ENCODE measurements at places on chromosomes 2 and 18.

DNA sequence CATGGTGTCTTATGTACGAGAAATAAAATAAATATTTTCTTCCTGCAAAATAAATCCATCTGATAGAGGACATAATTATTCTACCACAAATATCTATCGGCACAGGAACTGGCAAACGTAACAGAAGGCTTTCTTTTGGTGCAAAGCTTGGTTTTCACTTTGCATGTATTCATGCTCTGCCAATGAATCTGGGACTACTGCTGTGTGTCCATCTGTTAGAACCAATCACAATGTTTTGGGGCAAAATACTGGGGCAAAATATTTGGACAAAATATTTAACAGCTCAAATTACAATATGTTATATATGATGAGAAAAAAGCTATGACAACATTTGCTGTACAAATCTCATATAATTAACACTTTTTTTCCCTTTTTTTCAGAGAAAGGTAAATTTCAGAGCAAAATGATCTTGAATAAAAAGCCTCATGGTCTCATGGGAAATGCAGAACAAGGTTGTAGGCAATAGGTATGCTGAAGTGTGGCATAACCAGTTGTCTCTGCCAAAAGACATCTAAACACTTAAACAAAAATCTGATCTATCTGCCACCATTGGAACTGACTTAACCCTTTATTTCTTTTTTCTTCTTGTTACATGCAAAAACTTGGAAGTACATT, 923.2 kb downstream of the CPS1 start:
- no peak for DNase-seq

DNA sequence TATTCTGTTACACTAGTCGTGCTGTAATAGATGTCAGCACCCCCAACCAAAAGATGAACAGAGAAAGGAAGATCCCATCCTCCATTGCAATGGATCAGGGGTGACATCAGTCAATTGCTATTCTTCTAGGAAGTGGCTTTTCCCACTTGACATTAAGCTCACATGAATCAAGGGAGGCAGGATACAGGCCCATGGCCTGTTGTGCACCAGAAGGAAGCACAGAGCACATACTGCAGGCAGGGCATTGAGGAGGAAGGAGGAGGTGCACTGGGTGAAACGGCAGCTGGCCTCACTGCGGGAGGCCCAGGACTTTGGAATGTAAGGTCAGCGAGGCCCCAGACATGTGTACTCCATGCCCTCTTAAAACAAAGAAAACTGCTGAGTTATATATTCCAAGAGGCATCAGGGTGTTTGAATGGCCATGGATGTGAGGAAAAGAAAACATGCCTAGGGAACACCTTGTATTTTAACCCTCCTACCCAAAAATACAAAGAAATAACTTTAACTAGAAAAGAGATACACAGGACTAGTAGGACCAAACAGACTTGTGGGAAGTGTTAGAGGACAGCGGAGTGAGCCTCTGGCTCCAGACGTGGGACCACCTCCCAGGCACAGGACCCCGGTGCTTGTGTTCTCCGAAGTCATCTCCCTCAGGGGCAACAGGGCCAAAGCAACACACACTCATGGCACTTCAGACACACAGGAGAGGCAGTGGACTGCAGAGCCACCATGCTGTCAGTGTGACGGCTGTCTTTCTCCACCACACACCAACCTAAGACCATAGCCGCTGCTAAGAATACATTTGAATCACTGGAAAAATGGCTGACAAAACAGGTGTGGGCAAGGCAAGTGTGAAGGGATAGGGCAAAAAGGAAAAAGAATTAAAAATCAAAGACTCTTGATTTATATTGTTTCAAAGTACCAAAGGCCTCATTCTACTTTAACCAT, 51.4 kb upstream of the RIOK3 start:
- no peak for DNase-seq

- no peak for DNase-seq
Measured at GRCh38 chr2:222240676-222241049, 58.1 kb downstream of the PAX3 start.

GRCh38 chr2:222105046-222105445, 193.8 kb downstream of the PAX3 start:
- DNase-seq, result no peak

- no peak for DNase-seq
Measured at GRCh38 chr2:165238295-165238694, 919 bp upstream of the SCN2A start.

GRCh38 chr2:85154048-85154753, 21.0 kb downstream of the TCF7L1 start:
- no peak for DNase-seq

DNA sequence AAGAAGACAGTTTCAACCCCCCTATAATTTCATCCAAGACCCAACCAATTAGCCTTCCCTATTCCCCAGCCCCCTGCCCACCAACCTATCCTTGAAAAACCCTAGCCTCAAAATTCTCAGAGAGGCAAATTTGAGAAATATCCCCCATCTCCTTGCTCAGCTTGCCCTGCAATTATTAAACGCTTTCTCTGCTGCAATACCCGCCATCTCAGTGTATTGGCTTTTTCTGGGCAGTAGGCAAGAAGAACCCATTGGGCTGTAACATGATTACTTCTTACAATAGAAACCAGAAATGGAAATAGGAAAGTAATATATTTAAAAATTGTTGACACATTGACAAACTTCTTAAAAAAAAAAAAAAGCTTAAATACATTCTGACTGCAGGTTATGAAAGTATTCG, 140.6 kb upstream of the CCDC150 start:
- no peak for DNase-seq

GRCh38 chr2:5070257-5070656, 621.9 kb upstream of the SOX11 start:
- no peak for DNase-seq

DNA sequence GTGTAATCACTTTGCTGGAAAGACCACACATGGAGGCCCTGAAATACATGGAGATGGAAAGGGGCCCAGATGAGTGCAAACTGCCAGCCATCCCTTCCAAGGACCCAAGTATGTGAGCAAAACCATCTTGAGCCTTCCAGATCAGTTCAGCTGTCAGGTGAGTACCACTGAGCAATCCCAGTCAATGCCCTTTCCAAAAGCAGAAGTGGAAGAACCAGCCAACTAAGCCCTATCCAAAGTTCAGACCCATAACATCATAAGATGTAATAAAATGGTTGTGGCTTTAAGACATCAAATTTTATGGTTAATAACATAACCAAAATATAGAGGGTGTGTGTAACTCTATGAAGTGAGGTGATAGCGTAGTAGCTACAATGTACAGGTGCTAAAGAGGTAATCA, 88.5 kb downstream of the NXPH2 start:
- no peak for DNase-seq

GRCh38 chr2:120680136-120680761, 55.4 kb upstream of the GLI2 start:
- DNase-seq, result peak; percentile 48

GRCh38 chr2:24579053-24579803, 88.2 kb downstream of the NCOA1 start:
- DNase-seq, result no peak

DNA sequence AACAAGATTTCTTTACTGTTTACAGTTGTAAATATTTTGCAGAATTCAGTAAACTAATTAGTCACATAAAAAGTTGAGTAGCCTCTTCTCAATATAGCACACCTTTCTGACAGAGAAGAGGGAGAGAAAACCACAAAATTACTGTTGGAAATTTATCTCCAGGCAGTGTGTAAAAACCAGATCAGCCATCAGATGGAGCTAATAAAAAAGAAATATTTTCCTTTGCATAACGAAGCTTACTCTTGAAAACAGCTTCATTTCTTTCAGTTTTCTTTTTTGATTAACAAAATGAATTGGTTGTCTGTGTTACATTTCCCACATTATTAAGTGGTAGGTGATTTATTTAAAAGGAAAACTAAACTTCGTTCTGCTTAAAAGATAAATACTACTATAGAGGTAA, 259.3 kb upstream of the KCNJ3 start:
- no peak for DNase-seq

GRCh38 chr2:222418739-222419138, 5.6 kb upstream of the SGPP2 start:
- no peak for DNase-seq

DNA sequence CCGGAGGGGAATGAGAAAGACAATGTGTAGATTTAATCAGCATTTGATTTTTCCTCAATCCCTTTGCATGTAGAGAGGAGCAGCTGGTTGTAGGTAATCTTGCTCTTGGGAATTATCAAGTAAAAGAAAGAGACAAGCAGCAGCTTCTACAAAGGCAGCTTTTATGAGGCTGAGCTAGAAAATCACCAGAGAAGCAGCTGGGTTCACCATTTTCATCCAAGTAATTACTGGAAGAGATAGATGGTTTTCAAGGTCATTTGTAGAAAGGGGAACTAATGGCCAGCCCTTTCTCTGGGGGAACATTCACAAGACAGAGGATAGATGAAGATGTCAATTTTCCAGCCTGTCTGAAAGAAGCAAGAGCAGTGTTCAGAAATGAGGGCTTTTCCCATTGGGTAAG, 113.0 kb downstream of the RND3 start:
- DNase-seq, result no peak

DNA sequence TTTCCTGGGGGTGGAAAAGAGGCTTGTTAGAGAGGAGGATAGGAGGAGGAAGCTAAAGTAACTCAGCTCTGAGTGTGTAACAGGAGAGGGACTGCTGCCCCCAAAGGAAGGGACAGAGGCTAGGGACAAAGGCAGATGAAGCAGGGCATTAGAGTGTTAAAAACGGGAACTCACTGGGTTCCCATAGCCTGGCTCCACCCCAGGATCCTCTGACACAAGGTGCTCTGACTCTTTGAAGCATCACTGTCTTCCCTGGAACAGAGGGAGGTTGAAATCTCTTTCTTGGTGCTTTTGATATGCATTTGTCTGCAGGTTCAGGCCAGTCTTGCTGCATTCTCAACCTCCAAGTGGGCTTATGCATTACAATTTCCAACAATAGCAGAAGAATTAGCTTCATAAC, 22.9 kb downstream of the IL36A start:
- DNase-seq, result no peak

DNA sequence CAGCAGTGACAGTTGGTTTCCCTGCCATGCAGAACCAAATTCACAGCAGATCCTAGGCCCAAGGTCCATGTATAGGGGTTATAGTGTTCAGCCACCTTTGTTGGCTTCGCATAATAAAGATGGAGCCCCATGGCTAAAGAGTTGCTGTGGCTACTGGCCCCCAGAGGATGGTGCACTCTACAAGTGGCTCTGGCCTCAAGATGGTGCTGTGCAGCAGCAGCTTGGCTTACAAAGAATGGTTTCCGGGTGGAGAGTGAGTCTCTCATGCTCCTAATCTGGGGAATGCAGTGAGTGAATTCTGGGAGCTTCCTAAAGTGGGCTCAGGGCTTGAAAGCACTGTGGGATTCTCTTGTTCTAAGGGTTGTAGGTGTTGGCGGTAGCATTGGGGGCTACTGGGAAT, 1199.7 kb downstream of the CNTNAP5 start:
- no peak for DNase-seq

GRCh38 chr2:188813315-188813714, 160.9 kb upstream of the COL3A1 start:
- no peak for DNase-seq

- DNase-seq, result no peak
Measured at GRCh38 chr2:30807249-30807648, at the start of gene CAPN13. Gene CAPN13 (minus strand): TSS chr2:30807446. CDS start chr2:30787325, 20,121 bp downstream.

GRCh38 chr2:218002143-218002844, 501 bp downstream of the TNS1 start:
- DNase-seq, result no peak

DNA sequence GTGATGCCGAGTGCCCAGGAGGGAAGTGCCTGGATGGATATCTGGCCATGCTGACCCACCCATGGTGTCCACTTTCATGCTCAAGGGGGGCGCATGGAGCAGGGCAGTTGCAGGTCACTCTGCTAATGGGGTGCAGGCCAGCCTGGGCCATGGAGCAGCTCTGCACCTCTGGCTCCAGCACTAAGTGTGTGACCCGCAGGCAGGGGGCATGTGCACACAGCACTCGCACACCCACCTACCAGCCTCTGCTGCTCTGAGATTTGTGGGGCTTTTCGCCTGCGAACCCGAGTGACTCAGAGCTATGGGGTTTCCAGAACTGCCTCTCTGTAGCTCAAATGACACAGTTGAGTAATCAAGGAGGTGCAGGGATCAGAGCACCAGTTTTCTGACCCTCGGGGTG, 66.2 kb downstream of the CYP26B1 start:
- DNase-seq, result no peak

Measured in stimulated activated CD8-positive, alpha-beta memory T cell treated with anti-CD3 and anti-CD28 coated beads, Interleukin-7, amount 100 ng/mL, for 1 hour (primary cell).